ENCODE measurements at places on chromosomes 4 and X.

DNA sequence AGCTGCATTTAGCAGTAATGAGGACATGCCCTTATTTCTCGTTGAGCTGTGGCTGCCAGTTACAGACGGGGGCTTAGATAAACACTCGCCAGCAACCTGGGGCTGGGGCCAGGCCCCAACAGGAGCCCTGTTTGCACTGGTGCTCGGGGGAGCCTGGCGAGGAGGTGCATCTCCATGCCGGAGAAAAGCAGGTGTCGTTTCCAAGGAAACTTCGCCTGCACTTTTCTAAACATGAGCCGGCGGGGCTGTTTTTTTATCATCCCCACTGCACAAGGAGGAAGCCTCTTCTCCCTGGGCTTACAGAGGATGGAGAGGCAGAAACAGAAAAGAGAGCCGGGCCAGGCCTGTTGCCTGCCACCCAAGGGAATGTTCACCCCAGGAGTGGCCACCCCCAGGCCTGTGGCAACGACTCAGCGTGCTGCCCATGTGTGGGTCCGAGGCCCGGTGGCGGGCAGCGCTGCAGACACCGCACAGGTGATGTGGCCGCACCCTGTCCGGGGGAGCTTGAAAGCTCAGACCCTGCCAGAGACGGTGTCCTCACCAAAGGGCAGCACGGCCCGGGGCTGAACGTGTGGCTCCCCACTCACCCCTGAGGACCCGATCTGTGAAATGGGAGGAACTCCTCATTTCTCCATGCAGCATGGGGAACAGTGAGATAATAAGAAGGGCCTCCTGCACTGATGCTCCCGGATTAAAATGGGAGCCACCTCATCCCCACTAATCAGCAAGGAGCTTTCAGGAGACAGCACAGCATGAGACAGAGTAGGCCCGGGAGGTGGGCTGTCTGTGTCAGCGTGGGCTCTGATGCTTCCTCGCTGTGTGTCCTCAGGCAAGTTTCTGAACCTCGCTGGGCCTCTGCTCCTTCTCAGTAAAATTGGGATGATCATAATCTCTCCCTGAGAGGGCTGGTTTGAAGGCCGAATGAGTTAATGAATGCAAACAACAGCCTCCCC is 33.8 kb upstream of the ADRA2C start:
- DNase-seq: no peak

DNA sequence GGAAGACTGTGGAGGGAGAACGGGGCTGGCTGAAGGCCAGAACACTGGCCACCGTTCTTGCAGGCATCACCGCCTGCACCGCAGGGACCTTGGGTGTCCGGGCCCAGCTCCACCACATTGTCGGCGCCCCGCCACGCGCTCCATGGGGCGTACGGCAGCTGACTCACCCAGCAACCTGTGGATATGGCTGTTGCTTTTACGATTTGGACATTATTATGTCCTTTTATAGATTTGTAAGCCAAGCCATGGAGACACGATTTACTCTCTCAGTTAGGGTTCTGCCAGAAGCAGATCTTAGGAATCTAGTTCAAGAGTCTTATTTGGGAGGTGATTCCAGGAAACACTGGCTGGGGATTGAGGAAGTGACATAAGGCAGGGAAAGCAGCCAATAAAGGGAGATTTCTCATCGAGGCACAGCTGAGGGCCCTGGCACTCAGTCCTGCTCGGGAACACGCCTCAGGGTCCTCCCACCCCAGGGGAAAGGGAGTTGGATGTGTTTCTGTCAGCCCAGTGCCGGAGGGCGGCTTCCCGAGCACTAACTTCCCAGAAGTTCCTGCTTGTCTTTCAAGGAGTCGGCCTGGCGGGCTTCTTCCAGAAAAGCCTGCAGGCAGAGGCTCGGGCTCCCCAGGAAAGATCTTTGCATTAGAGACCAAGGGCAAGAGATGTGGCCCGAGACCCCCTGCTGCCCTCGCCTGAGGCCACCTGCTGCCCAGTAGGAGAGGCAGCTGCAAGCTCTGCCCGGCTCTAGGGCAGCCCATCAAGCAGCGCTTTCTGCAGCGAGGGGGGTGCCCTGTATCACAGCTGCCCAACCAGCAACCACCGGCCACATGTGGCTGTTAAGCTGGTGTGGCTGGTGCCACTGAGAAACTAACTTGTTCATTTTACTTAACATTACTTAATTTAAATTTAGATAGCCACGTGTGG is 52.9 kb downstream of the CRMP1 start:
- no peak for DNase-seq

- no peak for DNase-seq
These were observed 289.9 kb downstream of the GASK1B start for GRCh38 chr4:157882901-157883300.

DNA sequence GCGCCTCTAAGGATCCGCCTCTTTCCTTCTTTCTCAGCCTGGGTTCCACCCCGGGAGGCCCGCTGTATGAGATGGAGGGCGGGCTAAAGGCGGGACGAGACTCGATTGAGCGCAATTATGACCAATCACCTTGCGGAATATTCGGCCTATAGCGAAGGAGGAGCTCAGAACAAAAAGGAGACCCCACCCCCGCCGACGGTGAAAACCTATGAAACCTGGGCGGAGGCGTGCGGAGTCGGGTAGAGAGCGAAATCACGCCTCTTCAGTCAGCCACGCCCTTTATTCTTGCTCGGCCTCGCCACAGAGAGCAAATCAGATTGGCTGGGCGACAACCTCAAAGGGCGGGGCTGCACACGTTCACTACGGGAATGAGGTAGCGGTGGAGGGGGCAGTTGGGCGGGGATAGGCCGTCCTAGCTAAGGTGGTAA is 615 bp upstream of the CDK16 start:
- DNase-seq: peak; percentile 93

DNA sequence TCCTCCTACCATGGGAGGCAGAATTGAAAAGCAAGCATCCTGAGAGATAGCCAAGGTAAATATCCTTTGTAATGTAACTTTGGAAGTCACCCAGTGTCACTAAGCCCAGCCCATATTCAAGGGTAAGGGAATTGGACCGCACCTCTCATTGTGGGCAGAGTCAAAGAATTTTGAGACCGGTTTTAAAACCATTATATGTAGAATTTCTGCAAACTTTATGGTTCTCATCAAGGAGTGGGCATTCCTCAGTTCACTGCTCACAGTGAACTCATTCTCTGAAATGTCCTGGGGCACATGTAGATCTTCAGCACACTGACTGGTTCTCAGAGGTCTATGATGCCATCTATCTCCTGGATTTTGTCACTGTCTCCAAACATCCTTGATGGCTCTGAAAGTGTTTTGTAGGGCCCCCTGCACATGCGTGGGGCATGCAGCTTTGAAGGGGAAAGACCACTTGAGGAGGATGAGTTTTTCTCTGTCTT is 35.3 kb upstream of the CHRNA9 start:
- no peak for DNase-seq

- no peak for DNase-seq
These were observed 29.1 kb upstream of the PWWP3B start for GRCh38 chrX:106139048-106139447.

DNA sequence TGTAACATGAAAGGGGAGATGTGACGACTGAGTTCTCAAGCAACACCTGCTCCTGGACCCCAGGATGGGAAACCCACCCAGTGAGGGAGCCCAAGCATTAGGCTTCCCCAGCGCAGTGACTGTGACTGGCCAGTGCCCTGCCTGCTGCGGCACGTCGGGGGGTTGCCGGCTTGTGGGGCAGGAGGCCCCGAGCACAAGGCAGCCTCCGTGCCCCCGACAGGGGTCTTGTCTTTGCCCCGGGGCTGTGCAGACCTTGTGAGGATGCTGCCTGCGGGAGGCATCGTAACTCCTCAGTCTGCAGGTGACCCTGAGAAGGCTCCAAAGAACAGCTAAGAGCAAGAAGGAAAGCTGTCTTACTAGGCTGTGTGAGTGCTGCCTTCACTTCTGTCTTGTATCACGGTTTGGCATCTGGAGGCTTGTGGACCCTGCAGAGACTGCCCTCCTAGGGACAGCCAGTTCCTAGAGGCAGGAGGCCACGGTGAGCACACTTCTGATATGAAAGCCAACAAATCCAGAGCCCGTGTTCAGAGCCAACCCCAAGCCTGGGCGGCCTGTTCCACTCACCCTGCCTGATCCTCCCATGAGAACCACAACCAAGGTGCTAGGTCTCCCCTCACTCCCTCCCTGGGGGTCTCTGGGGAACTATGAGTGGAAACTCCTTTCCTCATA is 47.7 kb downstream of the FGFRL1 start:
- no peak for DNase-seq

- no peak for DNase-seq
These were observed 32.2 kb downstream of the NFKB1 start for GRCh38 chr4:102533348-102533747.

DNA sequence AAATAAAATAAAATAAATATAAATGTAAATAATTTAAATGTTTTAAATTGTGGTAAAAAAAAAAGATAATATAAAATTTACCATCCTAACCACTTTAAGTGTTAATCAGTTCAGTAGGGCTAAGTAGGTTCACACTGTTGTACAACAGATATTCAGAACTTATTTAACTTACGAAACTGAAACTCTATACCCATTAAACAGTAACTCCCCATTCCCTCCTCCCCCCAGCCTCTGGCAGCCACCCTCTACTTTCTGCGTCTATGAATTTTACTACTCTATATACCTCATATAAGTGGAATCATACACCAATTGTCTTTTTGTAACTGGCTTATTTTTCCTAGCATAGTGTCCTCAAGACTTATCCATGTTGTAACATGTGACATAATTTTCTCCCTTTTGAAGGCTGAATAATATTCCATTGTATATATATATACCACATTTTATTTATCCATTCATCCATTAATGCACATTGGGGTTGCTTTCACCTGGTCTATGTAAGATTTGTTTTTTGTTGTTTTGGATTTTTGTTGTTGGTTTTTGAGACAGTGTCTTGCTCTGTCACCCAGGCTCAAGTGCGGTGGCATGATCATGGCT is 32.5 kb upstream of the ELF2 start:
- DNase-seq: no peak

- DNase-seq: no peak
These were observed 362.0 kb upstream of the CT83 start for GRCh38 chrX:116824785-116825184.

DNA sequence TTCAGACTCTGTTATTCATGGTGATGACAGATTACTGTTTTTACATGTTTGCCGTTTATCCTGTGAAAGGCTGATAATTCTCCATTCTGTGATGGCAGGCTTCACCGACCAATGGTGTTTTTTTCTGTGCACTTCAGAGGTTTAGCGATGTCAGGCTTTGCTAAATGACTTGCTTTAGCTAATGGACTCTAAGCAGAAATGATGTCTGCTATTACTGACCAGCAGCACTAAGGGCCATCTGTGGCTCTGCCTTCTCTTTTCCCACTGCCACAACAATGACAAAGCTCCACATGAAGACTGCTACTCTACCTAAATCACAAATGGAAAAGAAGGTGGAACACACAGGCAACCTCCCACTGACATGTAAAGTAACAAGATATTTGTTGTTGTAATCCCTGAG is 68.4 kb upstream of the ALB start:
- DNase-seq: no peak

GRCh38 chr4:166657261-166657660 is 577.0 kb downstream of the SPOCK3 start:
- no peak for DNase-seq

DNA sequence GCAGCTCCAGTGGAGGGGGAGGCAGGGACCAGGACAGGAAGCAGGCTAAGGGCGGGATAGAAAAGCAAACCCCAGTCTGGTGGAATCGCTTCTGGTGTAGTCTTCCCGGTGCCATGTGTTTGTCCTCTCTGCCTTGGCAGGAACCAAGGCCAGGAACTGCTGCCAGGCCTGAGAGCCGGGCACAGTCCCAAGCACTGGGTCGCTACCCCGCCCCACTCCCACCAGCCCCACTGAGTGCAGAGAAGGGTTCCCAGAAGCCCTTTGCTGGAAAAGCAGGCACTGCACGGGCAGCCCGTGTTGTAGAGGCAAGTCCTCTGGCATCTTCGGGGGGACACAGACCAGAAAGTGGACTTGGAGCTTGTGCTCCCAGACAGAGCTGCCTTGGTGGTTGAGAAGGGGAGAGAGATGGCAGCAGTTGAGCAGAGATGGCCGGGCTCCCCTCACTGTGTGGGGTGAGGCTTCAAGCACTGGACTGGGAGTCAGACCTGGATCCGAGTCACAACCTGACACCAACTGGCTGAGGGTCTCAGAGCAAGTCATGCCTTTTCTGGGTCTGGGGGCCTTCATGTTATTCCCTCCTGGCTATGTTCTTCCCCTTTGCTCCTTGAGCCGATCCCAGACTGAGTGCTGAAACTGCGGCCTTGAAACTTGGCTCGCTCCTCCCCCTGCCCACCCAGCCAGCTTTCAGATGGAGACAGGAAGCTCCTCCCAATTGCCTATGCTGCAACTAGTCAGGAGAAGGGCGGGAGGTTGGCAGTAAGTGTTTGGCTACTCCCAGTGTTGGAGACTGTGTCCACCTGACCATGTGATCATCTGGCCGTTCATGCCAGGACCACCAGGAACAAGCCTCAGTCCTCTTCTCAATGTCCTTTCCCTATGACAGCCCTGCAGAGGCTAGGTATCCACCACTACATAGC is 59.7 kb upstream of the MTM1 start:
- DNase-seq: no peak

DNA sequence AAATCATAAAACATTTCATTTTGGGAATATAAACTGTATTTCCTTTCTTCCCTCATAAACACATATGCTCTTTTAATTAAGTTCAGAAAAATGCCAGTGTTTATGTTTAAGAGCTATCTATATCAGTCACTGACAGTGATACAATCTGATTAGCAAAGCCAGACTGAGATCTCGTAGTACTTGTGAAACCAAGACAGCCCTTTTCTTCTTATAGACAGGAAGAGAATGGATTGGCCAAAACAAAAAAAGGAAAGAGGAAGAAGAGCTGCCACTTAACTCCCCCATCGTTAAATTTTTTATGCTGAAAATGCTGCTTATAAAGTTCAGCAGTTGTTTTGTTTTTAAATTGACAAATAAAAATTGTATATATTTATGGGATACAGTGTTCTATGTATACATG is 87.4 kb downstream of the PLAC1 start:
- no peak for DNase-seq

GRCh38 chr4:40367451-40367850 is 32.3 kb downstream of the CHRNA9 start:
- no peak for DNase-seq

DNA sequence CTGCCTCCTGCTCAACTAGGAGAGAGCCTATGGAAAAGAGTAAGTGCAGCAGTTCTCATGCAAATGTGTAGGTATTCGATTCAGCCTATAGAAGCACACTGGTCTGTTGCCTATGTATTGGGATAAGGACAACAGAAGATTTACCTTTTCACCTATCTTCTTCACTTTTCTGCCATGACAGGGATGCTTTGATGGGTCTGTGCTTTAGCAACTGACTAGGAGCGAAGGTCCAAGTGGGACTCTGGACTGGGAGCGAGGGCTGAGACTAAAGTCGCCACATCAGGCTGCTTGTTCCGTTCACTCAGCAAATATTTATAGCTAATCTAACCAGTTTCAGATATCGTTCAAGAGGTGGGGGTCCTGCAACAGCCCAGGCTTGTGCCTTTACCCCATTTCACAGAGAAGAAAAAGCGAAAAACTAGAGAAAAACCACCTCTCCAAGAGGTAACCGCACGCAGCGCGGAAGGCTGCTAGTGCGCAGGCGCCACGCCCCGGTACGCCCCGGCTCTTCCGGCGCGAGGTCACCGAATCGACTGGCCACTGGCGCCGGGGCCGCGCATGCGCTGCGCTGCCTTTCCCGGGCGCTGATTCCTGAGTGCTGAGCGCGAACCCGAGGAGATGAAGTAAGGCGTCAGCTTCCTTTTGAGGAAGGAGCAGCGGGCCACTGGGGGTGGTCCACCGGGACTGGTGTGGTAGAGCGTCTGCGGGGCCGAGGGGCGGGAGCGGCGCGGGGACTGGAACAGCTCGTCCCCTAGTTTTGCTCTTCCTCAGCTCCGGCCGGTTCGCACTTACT is at the start of gene RBMX2:
Gene RBMX2 (plus strand): TSS at position 573 of the 793 bp plus-strand sequence. CDS start 46 bp downstream, at position 619.
- peak; percentile 98 for DNase-seq
